ENCODE measurements at places on chromosomes 16 and 17.

- H3K4me3 ChIP-seq: peak overlapping the region; percentile 99
- peaks cover 41% of the 10 kb centered on the region for H3K4me1 ChIP-seq
- no peak for DNase-seq
- no peaks in the 10 kb centered on the region for H3K27me3 ChIP-seq
- no peaks in the 10 kb centered on the region for H3K36me3 ChIP-seq
- H3K27ac ChIP-seq: no peak overlapping the region
Observed at GRCh38 chr17:81520021-81520901, 7.7 kb upstream of the ACTG1 start.

- H3K36me3 ChIP-seq: peaks cover 27% of the 10 kb centered on the region
- H3K27ac ChIP-seq: no peak overlapping the region
- no peaks in the 10 kb centered on the region for H3K4me1 ChIP-seq
- no peaks in the 10 kb centered on the region for H3K27me3 ChIP-seq
- no peak overlapping the region for H3K4me3 ChIP-seq
- no peak for DNase-seq
Observed at GRCh38 chr17:28759256-28759865, 15.6 kb downstream of the TRAF4 start.

- H3K4me3 ChIP-seq: no peak overlapping the region
- H3K36me3 ChIP-seq: no peaks in the 10 kb centered on the region
- no peak for DNase-seq
- peaks cover 11% of the 10 kb centered on the region for H3K4me1 ChIP-seq
Observed at GRCh38 chr17:56602292-56603130, 9.0 kb downstream of the NOG start.

DNA sequence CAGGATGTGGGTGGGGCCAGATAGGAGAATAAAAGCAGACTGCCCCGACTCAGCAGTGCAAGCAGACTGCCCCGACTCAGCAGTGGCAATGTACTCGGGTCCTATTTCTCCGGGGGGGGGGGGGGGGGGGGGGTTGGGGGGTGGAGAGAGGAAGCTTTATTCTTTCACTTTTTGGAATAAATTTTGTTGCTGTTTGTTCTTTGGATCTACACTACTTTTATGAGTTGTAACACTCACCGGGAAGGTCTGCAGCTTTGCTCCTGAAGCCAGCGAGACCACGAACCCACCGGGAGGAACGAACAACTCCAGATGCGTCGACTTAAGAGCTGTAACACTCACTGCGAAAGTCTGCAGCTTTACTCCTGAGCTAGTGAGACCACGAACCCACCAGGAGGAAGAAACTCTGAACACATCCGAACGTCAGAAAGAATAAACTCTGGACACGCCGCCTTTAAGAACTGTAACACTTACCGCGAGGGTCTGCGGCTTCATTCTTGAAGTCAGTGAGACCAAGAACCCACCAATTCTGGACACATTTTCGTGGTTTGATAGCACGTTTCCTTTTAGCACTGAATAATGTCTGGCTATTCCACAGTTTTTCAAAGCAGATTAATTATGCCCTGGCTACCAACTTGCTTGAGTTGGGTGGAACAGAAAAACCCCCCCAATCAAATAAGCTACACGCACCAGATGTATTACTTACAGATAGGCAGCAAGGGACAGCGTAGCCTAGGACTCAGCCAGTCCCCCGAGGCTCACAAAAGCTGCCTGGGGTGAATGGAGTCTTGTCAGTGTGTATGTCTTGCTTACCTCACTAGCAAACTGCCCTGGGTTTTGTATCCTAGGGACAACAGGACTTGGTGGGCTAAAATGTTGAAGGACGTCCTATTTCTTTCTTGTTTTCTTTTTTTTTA, 11.9 kb downstream of the FZD2 start:
- no peaks in the 10 kb centered on the region for H3K27me3 ChIP-seq
- no peak overlapping the region for H3K4me3 ChIP-seq
- no peaks in the 10 kb centered on the region for H3K36me3 ChIP-seq
- no peak for DNase-seq
- H3K27ac ChIP-seq: no peak overlapping the region
- H3K4me1 ChIP-seq: no peaks in the 10 kb centered on the region

DNA sequence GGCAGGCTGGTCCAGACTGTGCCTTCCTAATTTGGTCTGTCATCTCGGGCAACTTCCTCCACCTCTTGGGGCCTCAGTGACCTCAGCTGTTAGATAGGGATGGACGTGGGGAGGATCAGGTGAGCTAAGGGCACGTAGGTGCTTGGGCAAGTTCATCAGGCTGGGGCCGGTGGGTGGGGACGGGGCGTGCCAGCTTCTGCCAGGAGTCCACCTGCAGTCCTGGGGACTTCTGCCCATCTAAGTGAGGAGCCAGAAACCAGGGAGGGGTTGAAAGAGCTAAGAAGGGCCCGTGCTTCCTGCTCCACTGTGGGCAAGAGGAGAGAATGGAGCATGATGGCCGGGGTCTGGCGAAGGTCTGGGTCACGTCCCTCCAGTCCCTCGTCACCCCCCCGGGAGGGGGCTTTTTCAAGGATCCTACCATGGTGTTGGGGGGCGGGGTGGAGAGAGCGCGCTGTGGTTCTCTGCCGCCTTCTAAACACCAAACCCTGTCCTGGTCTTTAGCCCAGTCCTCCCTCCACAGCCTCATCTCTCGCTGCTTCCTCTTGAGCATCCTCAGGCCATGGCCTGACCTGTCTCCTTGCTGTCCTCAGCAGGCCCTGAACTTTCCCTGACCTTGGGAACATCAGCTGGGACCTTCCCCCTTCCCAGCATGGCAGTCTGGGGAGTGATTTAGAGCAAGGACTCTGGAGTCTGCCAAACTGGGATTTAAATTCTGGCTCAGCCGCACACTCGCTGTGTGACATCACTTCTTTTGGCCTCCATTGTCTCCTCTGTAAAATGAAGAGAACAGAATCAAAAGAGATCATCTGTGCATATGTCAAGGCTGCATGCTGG, 21.6 kb downstream of the SPNS2 start:
- no peak for DNase-seq
- no peaks in the 10 kb centered on the region for H3K36me3 ChIP-seq
- no peak overlapping the region for H3K27ac ChIP-seq

DNA sequence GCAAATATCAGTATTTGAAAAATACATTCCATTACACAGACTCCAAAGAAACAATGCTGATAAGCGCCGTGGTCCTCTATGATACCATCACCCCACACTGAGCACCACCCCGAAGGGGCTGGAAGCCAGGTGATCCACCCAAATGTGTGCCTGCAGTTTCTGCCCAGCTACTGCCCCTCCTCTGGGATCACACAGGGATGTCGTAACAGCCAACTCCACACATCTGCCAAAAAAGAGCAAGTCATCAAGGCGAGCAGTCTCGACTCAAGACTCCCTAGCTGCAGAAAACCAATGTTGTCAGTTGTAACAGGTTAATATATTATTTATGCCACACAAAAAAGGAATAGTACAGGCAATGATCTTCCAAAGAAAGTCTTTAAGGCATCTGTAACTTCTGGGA, 21.0 kb downstream of the CYB5D2 start:
- no peaks in the 10 kb centered on the region for H3K27me3 ChIP-seq
- peak overlapping the region; percentile 24 for H3K27ac ChIP-seq
- no peak overlapping the region for H3K4me3 ChIP-seq
- DNase-seq: no peak
- peaks cover 12% of the 10 kb centered on the region for H3K4me1 ChIP-seq

GRCh38 chr17:42188749-42189650, 3.7 kb upstream of the HCRT start:
- H3K36me3 ChIP-seq: no peaks in the 10 kb centered on the region
- H3K4me3 ChIP-seq: no peak overlapping the region
- no peak for DNase-seq
- H3K27me3 ChIP-seq: no peaks in the 10 kb centered on the region
- H3K27ac ChIP-seq: no peak overlapping the region

DNA sequence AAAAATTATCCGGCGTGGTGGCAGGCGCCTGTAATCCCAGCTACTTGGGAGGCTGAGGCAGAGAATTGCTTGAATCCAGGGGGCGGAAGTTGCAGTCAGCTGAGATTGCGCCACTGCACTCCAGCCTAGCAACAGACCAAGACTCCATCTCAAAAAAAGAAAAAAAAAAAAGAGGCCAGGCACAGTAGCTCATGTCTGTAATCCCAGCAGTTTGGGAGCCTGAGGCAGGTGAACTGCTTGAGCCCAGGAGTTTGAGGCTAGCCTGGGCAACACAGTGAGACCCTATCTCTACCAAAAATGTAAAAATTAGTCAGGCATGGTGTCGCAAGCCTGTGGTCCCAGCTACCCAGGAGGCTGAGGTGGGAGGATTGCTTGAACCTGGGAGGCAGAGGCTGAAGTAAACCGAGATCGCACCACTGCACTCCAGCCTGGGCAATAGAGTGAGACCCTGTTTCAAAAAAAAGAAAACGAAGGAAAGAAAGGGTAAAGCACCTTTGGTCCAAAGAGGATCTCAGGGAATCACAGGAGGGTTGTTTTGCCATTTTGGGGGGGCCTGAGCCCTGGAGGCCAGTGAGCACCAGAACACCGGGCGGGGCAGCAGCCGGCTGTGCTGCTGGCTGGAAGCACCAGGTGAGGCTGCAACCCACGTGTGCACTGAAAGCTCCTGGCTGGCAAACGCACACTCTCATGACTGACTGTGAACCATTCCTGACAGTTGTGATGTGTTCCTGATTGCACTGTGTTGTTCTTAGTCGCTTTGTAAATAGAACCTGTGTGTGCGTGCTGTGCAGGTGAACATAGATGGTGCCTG, 18.4 kb downstream of the HS3ST6 start:
- H3K27ac ChIP-seq: no peak overlapping the region
- H3K4me1 ChIP-seq: no peaks in the 10 kb centered on the region
- H3K4me3 ChIP-seq: no peak overlapping the region

- no peaks in the 10 kb centered on the region for H3K36me3 ChIP-seq
- no peak for DNase-seq
- H3K27me3 ChIP-seq: no peaks in the 10 kb centered on the region
- no peaks in the 10 kb centered on the region for H3K4me1 ChIP-seq
Observed at GRCh38 chr17:72754513-72754912, 338.0 kb downstream of the SLC39A11 start.

DNA sequence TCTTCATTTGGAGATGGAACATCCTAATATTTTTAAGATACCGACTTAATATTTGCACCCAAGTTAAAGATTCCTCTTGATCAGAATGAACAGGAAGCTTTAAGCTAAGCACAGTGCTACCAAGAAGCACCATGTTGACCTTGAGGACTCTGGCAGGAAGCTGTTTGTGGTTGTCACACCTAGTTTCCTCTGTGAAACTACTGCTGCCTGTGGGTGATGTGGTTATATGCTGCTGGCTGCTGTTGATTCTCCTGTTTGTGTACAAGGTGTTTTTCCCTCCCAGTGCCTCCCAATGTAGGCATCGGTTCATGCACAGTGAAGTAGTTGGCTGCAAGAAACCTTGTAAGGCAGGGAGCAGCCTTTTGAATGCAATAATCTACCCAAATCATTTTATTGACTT, 23.4 kb downstream of the RBL2 start:
- no peak for DNase-seq
- peaks cover 48% of the 10 kb centered on the region for H3K36me3 ChIP-seq
- no peaks in the 10 kb centered on the region for H3K27me3 ChIP-seq
- no peak overlapping the region for H3K27ac ChIP-seq
- no peaks in the 10 kb centered on the region for H3K4me1 ChIP-seq

DNA sequence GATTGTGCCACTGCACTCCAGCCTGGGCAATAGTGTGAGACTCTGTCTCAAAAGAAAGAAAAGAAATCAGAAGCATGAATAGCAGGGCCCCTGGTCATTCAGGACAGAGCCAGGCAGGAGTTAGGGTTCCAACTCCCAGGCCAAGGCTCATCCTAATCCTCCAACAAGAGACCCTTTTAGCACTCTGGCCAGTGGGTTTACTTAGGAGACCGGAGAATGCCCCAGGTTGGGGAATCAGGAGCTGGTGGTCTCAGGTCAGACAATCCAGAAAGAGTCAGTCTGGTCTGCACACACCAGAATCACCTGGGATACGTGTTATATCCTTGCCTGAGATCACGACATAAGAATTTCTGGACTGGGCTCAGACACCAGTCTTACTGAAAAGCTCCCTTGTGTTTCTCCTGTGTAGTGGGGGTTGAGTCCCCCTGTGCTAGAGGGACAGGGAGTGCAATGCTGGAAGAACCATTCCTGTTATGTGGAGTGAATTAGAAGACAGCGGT, 48.7 kb downstream of the CCDC42 start:
- peak overlapping the region; percentile 98 for H3K27ac ChIP-seq
- H3K4me1 ChIP-seq: peaks cover 35% of the 10 kb centered on the region
- H3K4me3 ChIP-seq: no peak overlapping the region

DNA sequence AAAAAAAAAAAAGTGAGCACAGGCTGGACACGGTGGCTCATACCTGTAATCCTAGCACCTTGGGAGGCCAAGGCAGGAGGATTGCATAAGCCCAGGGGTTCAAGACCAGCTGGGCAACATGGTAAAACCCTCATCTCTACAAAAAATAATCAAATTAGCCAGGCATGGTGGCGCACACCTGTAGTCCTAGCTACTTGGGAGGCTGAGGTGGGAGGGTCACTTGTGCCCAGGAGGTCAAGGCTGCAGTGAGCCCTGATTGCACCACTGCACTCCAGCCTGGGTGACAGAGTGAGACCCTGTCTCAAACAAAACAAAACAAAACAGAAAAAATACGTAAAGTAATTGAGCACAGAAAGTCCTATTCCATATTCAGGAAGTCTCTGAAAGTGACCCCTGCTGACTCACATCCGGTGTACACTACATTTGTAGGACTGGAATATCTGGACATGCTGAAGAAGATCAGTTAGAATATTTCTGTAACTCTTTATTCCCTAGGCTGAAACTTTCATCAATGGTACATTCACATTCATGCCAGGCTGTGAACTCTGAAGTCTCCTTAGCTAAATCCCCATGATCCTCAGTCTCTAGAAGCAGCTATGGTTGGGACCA, 66.0 kb upstream of the HAS3 start:
- peaks cover 16% of the 10 kb centered on the region for H3K4me1 ChIP-seq
- no peaks in the 10 kb centered on the region for H3K27me3 ChIP-seq
- H3K36me3 ChIP-seq: peaks cover 12% of the 10 kb centered on the region
- no peak overlapping the region for H3K4me3 ChIP-seq
- DNase-seq: no peak
- no peak overlapping the region for H3K27ac ChIP-seq

- peaks cover 40% of the 10 kb centered on the region for H3K4me1 ChIP-seq
- H3K36me3 ChIP-seq: no peaks in the 10 kb centered on the region
- DNase-seq: no peak
- H3K27ac ChIP-seq: peak overlapping the region; percentile 49
Observed at GRCh38 chr17:17960500-17961030, 11.6 kb downstream of the TOM1L2 start.

DNA sequence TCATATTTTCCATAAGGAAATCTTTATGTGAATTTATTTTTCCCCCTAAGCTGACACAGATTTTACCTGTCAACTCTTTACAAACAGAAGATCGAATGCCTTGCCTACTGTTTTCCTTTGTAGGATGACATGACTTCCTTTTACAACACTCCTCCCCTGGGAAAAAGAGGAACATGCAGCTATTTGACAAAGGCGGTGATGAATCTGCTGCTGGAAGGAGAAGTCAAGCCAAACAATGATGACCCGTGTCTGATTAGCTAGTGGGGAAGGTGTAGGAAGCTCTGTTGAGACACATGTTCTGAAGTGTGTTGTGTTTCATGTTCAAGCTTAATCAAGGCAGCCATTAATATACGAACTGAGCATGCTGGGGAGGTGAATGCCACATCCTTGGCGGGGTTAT, 238.0 kb downstream of the PHKB start:
- no peak for DNase-seq
- no peak overlapping the region for H3K4me3 ChIP-seq
- no peaks in the 10 kb centered on the region for H3K4me1 ChIP-seq
- peaks cover 14% of the 10 kb centered on the region for H3K36me3 ChIP-seq
- no peak overlapping the region for H3K27ac ChIP-seq

GRCh38 chr16:56382459-56382858, 42.9 kb downstream of the AMFR start:
- no peaks in the 10 kb centered on the region for H3K27me3 ChIP-seq
- peaks cover 54% of the 10 kb centered on the region for H3K36me3 ChIP-seq
- no peak for DNase-seq
- H3K4me1 ChIP-seq: no peaks in the 10 kb centered on the region
- no peak overlapping the region for H3K27ac ChIP-seq
- no peak overlapping the region for H3K4me3 ChIP-seq
